ENCODE measurements at places on chromosomes 2 and 18.

DNA sequence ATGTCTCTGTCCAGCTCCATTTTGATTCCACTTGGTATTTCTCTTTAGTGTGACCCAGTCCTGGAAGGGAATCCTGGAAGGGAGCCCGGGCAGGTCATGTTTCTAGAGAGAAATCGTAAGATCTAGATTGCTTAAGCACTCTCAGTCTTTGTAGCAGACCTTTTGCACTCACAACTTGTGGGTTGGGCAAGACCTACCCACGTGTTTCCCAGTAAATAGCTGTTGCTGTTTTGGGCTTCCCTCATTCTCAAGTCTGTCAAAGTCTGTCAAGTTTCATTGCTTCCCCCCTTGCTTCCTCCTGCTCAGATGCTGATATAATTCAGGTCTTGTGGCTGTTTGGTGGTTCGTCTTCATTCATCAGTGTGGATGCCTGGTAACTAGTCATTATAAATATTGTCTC is 17.4 kb upstream of the NEMP2 start:
- no peak for DNase-seq

DNA sequence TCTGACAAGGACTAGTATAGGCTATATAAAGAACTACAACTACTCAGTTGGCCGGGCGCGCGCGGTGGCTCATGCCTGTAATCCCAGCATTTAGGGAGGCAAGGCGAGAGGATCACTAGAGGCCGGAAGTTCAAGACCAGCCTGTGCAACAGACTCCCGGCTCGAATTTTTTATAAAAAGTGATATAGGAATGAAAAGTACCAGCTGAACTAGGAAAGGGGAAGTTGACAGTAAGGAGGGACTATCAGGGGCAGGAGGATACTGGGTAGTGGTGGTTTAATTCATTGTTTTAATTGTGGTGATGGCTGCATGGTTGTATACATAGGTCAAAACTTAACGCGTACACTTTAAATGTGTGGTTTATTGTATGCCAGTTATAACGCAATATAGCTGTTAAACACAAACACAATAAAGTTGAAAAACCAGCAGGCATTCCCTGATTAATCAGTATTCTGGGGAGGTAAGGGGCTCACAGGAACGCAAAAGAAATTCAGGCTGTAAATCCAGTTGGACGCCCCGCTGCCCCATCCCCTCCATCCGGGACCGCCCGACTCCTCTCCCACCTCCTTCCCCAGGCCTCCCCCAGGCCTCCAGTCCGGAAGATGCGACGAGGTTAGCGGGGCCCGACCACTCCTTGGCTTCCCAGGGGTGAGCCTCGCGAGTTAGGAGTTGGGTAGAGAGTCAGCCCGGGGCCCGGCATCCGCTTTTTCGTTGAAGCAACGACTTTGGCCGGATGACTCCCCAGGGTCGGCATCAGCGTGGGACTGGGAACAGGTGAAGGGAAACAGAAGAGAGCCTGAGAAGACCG is 746 bp upstream of the POLR1B start:
- DNase-seq: peak; percentile 34

GRCh38 chr18:5601188-5601624 is 57.4 kb upstream of the EPB41L3 start:
- no peak for DNase-seq

GRCh38 chr2:42839809-42840501 is 47.6 kb upstream of the HAAO start:
- DNase-seq: no peak

DNA sequence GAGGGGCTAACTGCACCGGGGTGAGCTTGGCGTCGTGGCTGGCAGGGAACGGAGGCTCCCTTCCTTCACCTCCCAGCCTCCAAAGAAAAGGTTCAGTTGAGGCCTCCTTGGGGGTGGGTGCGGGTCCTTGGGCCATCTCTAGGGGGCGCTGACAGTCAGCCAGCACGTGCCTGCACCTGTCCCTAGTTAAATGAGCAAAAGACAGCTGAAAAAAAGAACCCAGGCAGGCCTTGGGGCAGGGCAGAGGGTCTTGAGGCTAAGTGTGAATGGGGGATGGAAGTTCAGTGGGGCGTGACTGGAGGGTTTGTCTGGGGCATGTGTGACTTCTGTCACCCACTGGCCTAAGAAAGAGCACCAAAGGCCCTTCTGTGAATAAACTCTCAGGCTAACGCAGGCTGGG is 56.4 kb downstream of the ZFP36L2 start:
- DNase-seq: no peak
